Fibroblast of pulmonary artery (primary cell): ENCODE measurements at places on chromosomes 6 and 20.

GRCh38 chr6:121857551-121857950 lies 422.1 kb downstream of the GJA1 start:
- DNase-seq: no peak

DNA sequence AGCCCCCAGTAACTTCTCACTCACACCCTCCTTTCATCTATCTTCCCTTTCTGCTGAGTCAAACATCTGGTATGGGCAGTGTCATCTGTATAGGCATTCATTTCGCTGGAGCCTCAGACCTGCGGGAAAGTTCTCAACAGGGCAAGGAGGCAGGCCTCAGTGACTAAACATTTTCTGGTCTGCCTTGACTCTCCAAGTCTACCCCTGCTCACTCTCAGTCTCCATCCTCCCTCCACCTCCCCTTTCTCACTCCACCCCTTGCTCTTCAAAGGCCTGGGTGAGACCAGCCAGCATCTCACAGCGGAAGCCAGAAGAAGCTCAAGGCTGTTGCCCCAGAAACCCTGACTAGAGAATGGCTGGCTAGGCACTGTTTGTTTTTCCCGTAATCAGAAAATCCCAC lies 105.0 kb upstream of the BEND6 start:
- peak; percentile 39 for DNase-seq

- no peak for DNase-seq
Measured at GRCh38 chr20:48877304-48877703, 44.2 kb upstream of the ARFGEF2 start.

DNA sequence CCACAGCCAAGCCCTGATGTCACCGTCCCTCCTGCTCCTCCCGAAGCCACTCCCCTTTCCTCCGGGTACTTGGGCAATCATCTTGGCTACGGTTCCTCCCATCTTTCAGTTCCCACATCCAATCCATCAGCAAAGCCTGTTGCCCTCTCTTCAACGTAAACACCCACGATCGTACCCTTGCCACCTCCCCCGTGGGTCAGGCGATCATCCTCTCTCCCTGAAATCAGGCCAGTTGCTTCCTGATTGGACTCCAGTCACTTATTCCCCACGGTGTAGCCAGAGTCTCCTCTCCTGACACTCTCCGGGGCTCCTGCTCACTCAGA lies 44.5 kb downstream of the SULF2 start:
- peak; percentile 12 for DNase-seq

DNA sequence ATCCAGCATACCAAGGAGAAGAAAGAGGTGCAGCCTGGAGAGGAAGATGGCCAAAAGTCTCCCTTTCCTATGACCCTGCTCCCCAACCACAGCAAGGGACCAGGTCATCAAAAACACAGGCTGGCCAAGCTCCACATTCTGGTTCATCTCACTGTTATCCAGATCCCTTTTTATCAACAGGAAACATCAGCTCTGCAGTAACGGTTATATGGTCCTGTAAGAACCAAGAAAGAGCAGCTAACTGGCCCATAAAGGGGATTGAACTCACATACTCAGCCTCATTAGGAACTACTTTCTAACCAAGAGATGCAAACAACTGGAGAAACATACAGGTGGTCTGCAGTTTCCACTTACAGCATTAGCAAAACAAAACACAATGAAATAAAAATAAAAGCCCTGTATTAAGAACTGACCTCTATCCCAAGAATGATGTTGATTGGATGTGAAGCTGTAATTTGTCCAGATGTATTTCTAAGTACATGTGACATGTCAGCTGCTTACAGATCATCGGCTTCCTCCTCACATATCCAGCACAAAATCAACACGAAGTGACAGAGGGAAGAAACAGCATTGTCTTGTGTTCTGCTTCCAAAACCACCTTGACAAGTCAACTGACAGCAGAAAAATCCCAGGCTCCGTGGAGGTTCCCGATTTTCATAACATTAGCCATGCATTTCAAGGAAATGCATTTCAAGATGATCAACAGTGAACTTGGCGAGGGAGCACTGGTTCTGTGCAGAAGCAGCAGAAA lies 557.2 kb upstream of the AGPAT4 start:
- DNase-seq: no peak

- no peak for DNase-seq
Measured at GRCh38 chr6:163437466-163437865, 22.9 kb downstream of the QKI start.

- peak; percentile 63 for DNase-seq
Measured at GRCh38 chr20:10219452-10219791, 792 bp downstream of the SNAP25 start.

DNA sequence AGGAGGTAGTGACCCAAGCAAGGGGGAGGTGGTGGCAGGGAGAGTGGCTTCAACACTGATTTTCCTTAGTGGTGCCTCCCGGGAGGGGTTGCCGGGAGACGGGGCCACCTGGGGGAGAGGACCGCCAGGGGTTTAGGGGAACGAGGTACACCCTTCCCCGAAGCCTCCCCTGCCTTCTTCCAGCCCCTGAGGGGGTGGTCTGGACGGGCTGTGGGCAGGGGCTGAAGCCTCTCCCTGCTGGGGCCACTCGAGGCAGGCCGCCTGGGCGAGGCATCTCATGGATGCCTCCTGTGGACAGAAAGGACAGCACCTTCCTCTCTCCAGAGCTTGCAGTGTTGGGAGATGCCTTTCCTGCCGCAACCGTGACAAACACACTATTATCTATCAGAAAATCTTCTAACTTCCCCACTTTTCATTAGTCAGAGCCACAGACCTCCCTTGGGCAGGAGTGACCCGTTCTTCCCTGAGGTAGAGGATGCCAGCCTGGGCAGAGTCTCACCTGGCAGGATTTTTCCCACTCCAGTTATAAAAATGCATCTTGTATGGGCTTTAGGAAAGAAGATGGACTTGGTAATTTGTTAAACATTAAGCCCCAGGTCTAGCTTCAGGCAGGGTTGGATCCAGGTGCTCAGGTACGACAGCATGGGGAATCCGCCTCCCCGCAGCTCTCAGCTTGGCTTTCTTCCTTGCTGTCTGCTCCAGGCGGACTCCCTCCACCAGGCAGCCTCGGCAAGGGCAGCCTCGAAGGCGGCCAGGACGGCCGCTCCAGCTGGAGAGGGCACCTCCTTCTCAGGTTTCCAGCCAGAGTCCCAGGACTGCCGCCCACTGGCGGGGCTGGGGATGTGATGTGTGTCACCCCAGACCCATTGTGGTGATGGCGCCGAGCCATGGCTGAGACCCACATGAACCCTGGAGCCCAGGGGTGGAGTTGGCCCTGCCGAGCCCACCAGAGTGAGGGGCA lies 11.0 kb downstream of the HRH3 start:
- DNase-seq: peak; percentile 8

DNA sequence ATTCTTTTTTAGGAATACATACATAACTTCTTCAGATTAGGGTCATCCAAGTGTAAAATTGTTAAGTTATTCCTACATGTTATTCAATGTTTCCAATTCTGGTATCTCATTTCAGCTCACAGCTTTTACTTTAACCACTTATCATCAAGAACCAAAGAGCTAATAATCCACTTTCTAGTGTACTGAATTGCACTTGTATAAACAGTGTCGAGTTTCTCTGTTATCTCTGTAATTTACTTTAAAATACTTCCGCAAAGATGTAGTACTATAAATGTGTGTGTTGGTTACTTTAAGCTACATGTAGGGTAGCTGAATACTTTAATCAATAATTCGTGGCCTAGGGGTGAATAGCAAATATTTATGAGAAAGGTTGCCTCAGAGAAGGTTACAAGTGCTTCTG lies 8.8 kb upstream of the GJA1 start:
- DNase-seq: no peak

DNA sequence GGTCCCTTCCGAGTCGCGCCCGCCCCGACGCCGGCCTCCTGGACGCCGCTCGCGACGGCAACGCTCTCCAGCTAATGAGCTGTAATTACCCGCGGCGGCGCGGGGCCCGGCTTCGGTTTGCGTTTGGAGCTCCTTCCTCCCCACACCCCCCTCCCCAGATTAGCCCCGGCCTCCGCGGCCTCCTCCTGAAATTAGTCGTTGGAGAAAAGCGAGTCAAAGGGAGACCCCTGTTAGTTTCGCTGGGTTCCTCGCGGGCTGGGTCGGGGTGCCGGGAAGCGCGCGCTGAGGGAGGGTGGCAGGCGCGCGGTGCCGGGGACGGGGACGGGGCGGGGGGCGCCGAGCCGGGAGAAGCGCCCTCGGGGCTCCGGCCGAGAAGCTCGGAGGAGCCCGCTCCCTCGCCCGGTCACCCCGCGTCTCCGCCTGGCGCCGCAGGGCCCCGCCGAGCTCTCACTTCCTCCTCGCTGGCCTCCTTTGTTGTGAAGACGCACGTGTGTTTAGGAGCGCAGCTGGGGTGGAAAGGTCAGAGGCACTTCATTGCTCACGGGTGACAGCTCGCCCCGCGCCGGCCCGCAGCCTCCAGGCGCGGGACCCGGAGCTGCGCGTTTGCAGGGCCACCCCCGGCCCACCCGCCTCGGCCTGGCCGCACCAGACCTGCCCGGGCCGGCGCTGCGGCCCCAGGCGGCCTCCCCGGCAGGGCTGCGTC lies 4.9 kb downstream of the FOXC1 start:
- DNase-seq: no peak

DNA sequence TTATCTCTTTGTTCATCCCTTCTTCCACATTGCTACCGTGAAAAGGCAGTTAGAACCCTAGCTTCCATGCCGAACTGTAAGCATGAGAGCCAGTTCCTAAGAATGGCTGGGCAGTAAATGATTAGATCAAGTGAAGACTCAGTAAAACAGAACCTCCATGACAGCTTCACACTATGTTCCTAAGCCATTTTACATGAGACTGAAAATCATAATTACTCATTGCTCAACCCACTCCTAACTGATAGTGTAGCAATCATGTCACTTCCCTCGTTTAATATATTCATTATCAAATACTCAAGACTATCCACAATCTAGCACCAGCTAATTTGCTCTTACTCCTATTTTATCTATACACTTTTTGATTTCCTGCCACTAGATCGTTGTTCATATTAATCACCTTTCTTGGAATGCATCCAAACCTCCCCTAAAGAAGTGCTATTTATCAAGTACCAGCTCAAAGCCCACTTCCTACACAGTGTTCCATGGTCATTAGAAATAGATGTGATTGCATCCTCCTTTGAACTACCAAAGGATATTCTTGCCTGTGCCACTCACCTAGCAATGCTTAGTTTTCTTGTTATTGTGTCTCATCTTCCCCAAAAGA lies 6.0 kb downstream of the TMEM30A start:
- no peak for DNase-seq

DNA sequence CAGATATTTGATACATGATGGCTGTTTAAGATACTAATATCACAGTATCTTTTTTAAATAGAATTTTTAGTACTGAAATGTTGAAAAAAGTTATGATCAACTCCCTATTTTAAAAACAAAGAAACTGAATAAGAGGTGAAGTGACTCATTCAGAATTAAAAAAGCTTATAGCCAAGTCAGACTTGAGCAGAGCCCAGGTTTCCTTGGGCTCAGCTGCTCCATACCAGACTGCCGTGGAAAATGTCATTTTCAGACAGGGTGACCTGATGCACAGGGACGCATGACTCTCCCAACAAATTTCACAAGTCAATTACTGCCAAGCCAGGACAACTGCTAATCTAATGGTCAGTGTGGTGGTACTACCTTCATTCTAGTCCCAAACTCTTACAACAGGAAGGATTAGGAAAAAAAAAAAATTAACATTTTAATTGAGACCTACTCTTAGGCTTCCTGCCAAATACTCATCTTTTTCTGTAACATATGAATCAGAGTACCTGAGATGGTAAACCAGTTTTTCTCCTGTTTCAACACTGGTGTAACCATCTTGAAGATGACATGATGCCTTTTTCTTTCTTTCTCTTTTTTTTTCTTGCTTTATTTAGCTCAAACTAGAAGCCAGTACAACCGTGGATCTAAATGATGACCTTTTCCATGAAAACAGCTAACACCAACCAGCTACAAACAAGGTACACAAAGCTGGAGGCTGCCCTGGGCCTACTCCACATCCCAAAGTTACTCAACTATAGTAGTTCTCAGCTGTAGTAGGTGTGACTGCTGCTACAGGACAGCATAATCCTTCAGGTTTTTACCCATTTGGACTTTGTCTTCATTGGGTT lies 30.5 kb downstream of the SLC22A23 start:
- no peak for DNase-seq

- peak; percentile 7 for DNase-seq
Measured at GRCh38 chr6:157579467-157580031, 198.6 kb downstream of the ZDHHC14 start.

GRCh38 chr6:68973066-68973465 lies 338.0 kb downstream of the ADGRB3 start:
- DNase-seq: no peak

DNA sequence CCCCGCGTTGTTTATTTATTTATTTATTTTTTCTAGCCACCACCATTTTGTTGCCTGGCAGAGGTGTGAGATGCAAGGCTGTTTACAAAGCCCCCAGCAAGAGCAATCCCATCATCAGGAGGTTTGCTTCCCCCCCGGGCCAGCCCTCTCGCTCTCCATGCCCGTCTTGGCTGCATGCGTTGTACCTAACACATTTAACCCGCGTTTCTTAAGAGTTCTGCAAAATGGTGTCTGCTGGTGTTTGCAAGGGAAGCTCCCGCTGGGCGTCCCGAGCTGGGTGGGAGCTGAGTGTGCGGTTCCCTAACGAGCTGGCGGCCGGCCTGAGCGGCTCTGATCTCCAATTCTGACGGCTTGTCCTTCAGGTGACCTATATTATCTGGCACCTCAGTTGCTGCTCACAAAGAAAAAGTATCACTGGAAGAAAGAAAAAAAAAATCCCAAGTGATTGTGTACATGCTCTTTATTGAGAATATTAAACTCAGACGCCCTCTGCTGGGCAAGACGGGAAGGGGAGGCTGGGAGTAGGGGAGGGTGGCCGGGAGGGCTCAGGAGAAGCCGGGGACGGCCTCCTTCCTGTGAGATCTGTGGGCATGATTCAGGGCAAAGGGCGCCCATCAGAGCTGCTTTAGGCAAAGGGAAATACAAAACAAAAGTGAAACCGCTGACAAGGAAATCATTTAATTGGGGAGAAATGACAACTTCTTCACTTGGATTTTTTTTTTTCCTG lies 154.8 kb downstream of the BCAS1 start:
- DNase-seq: peak; percentile 91

- DNase-seq: no peak
Measured at GRCh38 chr6:15366003-15366535, 120.2 kb downstream of the JARID2 start.

- DNase-seq: no peak
Measured at GRCh38 chr6:118565311-118565960, 17.3 kb downstream of the PLN start.

- peak; percentile 22 for DNase-seq
Measured at GRCh38 chr6:15427331-15428070, 181.6 kb downstream of the JARID2 start.

DNA sequence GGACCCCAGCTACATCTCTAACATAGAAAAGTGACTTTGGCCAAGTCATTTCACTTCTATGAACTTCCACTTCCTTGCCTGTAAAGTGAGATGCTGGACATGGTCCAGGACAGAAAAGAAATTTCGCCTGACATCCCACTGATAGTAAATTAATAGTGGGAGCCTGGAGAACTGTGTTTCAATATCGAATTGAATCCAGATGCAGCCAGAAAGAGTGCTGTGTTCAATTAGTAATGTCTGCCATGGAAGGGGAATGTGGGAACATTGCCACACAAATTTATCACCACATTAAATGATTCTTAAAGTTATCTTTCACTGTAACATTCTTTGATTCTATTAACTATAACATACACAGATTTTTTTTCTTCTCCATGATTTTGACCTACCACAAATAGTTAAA lies 255.0 kb downstream of the HACE1 start:
- DNase-seq: no peak
